ENCODE measurements at places on chromosomes 16 and 17.

GRCh38 chr16:30567991-30568638, 3.4 kb downstream of the ZNF688 start:
- DNase-seq: no peak

DNA sequence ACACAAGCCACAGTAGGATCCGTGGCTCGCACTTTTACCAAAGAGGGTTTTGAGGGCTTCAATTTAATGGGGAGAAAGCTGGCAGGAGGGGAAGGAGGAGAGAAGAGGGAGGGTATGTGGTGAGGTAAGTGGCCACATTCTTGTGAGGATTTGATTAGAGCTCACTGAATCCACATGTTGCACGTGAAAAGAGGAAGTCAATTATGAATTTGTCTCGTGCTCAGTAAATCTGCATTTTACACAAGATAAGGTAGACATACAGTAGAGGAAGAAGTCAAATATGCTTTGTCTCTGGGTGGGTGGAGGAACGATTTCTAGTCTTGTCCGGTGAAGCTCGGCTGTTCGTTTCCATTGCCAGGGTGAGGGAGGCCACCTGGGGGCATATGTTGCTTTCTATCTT, 862 bp downstream of the ZNF232 start:
- no peak for DNase-seq

DNA sequence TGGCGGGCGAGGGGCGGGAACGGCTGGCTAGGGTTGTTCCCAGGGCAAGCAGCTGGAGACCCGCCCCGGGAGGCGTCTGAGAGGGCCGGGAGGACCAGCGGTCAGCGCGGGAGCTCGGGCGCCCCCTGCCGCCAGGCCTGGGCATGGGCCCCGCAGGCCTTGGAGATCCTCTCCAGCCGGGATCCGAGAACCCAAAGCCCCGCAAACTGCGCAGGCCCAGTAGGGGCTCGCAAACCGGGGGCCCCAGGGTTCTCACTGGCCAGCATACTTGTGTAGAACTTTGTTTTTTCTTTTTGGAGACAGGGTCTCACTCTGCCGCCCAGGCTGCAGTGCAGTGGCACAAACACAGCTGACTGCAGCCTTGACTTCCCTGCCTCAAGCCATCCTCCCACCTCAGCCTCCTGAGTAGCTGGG, 20.8 kb upstream of the ZNF423 start:
- no peak for DNase-seq

DNA sequence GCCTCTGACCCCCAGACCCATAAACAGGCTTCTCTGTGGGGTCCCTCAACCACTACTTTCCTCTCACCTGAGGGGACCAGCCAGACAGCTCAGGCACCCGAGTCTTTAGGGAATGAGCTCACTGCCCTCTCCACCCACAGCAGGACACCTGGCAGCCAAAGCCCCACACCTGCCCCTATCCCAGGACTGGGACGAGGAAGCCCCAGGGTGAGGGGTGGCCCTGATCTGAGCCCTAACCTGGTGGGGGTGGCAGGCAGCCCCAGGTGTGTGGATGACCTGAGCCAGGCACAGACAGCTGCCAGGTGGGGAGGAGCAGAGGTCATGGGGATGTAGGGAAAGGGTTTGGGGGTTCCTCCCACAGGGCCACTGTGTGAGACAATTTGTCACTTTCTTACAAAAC, 1.7 kb upstream of the TEX19 start:
- no peak for DNase-seq

- DNase-seq: no peak
These were observed 12.0 kb downstream of the RARA start for GRCh38 chr17:40320756-40321523.

DNA sequence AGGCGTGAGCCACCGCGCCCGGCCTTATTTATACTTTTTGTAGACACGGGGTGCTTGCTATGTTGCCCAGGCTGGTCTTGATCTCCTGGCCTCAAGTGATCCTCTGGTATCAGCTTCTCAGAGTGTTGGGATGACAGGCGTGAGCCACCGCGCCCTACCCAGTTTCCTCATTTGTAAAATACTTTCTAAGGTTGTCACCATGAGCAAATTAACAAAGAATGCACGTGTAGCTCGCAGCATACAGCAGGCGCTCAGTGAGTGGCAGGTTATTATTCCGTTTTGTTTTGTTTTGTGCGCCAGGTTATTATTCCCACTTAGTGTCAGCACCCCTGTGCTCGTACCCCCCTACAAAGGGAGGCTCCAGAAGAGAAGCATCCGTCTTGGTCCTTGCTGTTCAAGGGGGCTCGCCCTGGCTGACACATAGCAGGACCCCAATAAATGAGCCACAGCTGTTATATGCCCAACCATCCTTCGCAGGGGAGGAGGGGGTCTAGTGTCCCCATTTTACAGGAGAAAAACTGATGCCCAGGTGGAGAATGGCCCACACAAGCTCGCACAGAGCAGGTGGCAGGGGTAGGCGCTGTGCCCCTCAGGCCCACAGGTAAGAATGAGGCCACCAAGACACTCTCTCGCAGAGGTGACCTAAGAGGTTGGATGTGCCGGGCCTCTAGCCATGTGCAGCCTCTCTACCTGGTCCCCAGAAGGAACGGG, 686 bp upstream of the MIEF2 start:
- no peak for DNase-seq

All from NT2/D1 (cell line).